ENCODE measurements at places on chromosomes 7 and 10. TPM values are rescaled to one million over a fixed set of nuclear protein-coding genes. Genes with fewer than 3 reads are reported as not detected.

GRCh38 chr10:61486738-61487396, 33.7 kb upstream of the TMEM26 start:
- DNase-seq, result no peak

Gene LEP
- total RNA-seq, result not detected

DNA sequence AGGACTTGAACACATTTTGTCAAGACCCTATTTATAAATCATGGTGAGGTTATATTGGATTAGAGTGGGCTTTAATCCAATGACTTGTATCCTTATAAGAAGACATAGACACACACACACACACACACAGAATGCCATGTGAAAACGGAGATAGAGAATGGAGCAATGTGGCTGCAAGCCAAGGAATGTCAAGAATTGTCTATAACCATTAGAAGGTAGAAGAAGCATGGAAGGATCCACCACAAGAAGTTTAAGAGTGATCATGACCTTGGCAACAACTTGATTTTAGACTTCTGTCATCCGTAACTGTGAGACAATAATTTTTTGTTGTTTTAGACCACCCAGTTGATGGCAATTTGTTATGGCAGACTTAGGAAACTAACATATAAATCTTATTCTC, 514.2 kb downstream of the TFEC start:
- DNase-seq, result no peak

- no peak for DNase-seq
Measured at GRCh38 chr7:71384094-71384493, 252.2 kb downstream of the GALNT17 start.

- no peak for DNase-seq
Measured at GRCh38 chr7:93188870-93189634, 37.2 kb downstream of the HEPACAM2 start.

DNA sequence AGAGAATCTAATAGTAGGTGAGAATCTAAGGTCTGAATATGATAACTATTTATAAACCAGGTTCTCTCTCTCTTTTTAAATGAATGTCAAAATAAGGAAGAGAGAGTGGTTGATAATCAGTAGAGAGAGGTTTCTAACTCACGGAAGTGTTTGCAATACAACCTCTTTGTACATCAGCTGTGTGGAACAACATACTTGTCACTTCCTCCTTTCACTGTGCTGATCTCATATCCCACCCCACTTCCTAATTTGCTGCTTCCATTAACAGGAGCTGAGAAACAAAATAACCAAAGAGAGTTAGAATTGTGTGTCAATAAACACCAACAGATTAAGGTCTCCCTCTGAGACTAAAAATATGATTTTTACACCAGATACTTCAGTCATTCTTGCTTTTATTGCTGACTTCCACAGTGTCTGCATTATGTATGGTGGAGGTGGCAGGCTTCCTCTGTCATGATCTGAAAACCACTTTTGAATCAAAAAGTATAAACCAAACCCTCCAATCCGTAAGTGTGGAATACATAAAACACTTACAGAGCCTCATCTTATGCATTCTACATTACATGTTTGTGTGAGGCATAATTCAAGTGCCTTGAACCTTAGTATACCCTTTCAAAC, 25.0 kb downstream of the CACUL1 start:
- DNase-seq, result no peak

DNA sequence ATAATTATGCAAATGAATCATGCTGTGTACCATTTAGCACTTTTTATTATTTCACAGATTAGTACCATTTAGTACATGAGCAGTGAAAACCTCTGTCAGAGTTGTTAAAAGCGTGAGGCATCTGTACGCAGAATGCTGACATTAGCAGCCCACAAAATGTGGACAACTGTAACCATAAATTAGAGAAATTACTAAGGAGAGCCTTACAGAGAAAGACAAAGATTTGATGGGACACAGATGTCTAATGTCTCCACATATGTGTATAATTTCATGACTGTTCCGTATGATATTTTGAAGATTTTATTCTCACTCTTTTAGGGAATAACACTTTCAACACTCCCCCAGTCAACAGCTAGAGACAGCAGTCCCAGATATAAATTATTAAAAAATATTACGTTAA, 414.0 kb upstream of the ANKRD30A start:
- no peak for DNase-seq

DNA sequence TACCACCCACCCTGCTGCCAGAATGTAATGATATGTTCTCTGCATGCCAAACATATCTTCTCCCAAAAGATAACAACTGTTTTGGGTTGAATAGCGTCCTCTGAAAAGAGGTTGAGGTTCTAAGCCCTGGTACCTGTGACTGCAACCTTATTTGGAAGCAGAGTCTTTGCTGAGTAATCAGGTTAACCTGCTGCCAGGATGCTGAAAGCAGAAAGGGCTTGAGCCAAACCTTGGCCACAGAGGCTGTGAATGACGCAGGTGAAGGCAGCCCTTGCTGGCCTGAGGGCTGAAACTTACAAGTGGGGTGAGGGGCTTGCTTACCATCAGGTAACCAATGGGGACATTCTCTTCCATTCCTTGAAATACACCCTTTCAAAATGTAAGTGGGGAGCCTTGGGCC, 151.8 kb upstream of the RHEB start:
- no peak for DNase-seq

DNA sequence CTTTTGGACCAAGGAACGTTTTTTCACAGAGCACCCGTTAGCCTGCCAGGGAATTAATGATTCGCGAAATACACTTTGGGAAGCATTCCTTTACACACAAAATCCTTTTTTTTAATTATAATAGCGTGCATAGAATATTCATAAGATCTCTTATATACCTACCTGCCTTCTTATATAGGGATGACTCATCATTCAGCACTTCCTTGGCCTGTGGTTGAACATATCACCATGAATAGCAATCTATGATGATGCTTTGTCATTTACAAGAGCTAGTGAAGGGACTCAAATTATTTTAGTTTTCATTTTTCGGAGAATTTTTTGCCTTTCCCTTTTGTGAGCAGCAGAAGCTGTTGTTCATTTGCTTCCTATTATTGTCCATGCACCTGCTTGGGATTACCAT, 97.0 kb downstream of the CDH23 start:
- no peak for DNase-seq

DNA sequence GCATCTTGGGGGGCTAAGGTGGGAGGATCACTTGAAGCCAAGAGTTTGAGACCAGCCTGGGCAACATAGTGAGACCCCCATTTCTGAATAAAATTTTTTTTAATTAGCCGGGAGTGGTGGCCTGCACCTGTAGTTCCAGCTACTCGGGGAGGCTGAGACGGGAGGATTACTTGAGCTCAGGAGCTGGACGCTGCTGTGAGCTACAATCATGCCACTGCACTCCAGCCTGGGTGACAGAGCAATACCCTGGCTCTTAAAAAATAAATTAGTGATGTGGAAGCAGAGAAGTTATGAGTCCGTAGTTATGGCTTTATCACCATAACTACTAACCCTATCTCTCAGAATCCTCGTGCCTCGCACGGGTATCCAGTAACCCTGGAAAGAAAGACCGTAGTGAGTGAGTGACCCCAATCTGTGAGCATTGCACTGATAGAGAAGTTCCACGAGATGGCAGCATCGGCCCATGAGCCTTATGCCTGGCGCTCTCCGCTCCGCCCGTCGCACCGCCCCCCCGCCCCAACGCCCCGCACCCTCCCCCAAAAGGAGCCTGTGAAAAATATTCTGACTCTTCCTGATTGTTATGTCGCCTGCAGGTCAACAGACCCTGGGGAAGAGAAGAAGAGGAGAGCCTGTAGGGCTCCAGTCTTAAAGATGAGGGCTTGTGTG, 4.9 kb upstream of the SLC29A3 start:
- DNase-seq, result no peak

Gene MYL10
- not detected for total RNA-seq

DNA sequence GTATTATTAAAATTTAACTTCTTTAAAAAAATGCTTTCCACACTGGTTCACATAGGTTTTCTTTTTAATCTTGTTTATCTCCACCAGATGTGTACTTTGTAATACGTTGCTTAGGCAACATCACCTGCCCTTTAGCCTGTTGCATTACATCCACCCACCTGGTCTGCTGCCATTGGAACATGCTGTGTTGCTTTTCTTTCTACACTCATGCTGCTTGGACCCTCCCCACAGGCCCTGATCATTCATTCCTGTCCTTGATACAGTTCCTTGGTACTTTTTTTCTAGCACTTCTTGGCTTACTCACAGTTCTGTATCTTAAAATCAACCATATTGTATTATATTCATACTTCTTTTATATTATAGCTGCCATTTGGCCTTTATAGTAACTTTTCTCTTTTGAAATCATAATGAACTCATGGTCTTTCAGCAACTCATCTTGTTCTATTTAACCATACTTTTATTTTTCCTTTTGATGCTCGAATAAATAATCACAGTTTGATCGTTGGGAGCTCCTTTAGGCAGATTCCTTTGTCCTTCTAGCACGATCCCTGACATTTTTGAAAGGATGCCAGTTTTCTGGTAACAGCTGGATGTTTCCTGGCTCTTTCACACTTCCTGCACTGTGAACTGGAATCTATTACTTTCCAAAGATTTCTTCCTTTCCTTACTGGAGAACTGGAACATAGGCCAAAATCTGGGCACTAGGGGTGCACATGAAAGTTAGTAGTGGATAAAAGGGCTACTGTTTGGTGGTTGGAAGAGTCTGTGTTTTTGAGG, 125.1 kb downstream of the CDK14 start:
- DNase-seq, result peak; percentile 92

- no peak for DNase-seq
Measured at GRCh38 chr7:47827351-47827756, 120.9 kb downstream of the PKD1L1 start.

GRCh38 chr10:62426600-62426999, 52.4 kb downstream of the ZNF365 start:
- DNase-seq, result no peak

Gene CFAP70
- 0.26 TPM for total RNA-seq

All from Caco-2 (cell line).